NT2/D1 (cell line): ENCODE measurements at places on chromosomes 6 and 20.

GRCh38 chr6:104532462-104532861, 327.3 kb downstream of the HACE1 start:
- DNase-seq, result no peak

GRCh38 chr6:56292505-56293181, 45.3 kb upstream of the COL21A1 start:
- peak; percentile 36 for DNase-seq

DNA sequence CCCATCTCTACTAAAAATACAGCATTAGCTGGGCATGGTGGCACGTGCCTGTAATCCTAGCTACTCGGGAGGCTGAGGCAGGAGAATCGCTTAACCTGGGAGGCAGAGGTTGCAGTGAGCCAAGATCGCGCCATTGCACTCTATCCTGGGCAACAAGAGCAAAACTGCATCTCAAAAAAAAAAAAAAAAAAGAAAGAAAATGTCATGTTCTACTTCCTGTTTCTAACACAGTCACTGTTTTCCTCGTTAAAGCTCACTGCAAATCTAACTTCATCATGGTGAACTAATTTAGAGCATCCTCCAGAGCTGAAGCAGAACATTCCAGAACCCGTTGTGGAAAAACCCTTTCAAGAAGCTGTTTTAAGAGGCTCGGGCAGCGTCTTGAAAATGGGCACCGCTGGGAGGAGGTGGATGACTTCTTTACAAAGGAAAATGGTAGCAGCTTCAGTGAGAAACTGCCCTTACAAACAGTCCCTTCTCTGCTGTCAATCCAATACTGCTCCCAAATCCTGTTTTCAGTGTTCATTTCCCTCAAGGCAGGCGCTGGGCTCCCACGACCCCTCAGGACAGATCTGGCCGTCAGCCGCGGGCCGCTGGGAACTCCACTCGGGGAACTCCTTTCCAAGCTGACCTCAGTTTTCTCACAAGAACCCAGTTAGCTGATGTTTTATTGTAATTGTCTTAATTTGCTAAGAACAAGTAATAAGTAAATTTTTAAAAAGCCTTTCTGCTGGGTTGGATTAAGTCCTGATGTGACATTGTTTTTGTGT, 12.5 kb downstream of the CTSZ start:
- DNase-seq, result no peak

DNA sequence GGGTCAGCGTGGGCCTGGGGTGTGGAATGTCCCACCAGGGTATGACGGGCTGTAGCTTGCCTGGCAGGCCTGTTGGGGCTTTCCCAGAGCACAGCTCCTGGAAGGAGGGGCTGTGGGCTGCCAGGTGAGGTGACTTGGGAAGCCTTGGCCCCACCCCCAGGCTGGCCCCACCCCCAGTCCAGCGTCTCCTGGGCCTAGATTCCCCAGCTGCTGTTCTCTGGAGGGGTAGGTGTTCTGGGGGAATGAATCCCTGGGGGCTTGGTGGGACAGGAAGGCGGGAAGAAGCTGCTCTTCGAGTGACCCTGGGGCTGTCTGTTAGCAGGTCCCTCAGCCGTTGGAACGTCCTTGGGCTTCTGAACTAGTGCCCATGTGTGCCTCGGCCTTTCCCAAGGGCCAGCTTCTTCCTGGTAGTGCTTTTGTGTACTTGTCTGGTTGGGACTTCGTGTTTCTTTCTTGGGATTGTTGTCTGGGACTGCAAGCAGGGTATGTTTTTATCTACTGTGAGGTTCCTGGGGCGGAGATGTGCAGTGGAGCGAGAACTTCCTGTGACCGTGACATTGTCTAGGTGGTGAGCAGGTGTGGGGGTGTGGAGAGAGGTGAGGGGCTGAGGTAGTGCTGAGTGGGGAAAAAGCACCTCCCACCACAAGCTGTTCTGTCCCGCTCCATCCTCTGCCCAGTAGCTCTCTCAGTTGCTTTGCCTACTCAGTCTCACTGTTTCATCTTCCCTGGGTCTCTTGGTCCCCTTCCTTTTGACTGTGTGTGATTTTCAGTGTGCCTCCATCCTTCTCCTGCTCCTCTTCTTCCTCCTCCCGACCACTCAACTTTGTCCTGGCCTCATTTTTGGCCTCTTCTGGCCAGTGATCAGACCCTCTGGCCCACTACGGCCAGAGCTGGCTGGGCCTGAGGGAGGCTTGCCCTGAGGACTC, 1.3 kb upstream of the DDR1 start:
- DNase-seq, result no peak

GRCh38 chr6:27867945-27868300, 44.3 kb downstream of the OR2B2 start:
- DNase-seq, result no peak

DNA sequence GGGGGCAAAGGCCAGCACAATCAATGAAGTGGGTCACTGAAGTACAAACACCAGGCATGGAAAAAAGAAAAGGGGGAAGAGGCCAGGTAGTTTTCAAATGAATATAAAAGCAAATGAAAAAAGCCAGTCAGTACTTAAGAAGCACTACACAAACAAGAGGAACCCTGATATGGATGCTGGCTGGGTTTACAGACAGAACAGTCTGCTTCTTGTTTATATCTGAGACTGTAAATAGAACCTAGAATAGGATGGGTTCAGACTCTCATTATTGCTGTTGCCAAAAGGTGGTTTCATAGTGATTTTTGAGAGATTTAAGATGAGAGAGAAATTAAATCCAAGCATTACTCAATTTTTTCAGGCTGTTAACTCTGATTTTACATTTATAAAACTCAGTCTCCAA, 24.1 kb downstream of the USP45 start:
- no peak for DNase-seq

DNA sequence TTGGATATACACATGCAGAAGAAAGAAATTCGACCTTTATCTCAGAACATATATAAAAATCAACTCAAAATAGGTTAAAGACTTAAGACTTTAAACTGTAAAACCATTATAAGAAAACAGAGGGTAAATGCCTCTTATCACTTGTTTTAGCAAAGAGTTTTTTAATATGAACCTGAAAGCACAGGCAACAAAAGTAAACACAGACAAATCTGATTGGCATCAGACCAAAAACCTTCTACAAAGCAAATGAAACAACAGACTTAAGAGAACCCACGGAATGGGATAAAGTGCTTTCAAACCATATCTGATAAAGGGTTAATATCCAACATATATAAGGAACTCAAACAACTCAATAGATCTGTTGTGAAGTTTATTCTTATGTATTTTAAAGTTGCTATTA, 309.9 kb upstream of the OPRM1 start:
- no peak for DNase-seq
